Esophagus muscularis mucosa (tissue), 4 donors: ENCODE measurements at places on chromosomes 13 and 19. TPM values are rescaled to one million over a fixed set of nuclear protein-coding genes. Genes with fewer than 3 reads are reported as not detected.

Gene CGB5
- total RNA-seq: not detected

Gene POLR1D
- 148 TPM for total RNA-seq

Gene RDH8
- not detected for total RNA-seq

DNA sequence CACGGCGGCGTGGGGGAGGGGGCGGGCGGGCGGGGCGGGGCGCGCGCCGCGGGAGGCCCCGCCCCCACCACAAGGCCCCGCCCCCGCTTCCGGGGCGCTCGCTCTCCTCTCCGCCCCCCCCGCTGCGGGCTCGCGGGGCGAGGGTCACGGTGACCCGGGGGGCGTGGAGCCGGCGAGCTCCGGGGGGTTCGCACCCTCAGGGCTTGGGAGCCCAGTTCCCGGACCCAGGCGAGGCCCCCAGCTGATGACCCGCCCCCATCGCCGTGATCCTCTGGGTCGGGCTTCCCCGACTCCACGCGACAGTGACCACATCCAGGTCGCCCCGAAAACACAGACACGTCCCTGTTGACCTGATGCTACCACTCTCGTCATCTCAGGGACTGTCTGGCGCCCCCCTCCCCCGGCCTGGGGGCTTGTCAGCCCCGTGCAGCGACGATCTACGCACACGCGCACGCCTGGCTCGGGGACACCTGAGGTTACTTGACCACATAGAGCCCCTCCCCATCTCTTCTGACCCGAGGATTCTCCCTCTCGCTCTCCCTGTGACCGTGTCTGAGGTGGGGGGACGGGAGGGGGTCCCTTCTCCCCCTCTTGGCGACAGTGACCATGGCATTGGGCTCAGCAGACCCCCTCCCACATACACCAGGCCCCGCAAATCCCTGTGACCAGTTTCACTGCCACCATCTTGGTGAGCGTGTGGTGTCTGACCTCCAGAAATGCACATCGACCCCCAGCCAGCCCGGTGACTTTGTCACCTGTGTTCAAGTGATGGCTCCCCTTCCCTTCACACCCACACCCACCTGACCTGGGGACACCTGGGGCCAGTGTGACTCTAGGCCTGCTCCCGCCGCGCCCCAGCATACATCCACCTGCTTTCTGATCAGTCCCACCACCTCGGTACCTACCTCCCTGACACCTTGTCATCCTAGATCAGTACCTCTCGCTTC, 670 bp downstream of the MAP2K7 start:
- DNase-seq: no peak

GRCh38 chr13:40993987-40994386, 25.1 kb downstream of the ELF1 start:
- DNase-seq: no peak

DNA sequence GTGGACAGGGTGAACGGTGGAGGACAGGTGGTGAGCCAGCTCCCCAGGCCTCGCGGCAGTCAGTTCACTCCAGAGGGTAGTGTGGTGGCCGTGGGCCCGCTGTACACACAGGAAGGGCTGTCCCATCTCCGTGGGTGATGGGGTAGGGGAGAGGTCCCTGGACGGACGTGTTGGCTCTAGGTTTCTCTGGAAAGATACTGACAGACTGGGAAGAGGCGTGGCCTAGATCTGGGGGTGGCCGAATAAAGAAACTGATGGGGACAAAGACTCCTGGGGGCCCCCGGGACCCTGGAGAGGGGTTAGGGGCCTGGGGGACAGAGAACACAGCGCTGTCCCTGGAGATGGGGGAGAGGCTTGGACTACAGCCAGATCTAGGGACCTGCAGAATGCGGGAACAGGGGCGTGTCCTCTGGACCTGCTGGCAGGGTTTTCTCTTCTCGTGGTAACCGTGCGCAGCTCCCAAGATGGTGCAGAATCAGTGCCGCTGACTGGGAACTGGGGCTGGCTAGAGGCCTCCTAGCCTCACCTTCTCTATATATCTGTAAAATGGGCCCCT, 4.0 kb upstream of the PRAM1 start:
- DNase-seq: no peak

DNA sequence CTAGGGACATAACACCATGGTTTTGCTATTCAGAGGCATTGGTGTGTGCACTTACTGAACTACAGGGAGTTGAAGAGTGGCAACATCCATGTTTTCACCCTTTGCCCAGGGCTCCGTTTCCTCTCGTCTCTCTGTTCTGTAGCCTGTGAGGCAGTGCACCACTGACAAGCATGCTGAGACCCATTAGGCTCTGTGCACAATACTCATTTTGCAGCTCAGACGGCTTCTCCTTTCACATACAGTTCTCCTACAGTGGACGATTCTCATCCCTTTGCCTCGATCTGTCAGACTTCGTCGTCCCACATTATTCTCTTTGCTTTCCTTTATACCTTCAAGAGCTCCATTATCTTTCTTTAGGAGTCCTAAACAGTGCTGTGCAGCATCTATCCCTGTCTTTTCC, 403.7 kb downstream of the MYO16 start:
- DNase-seq: no peak

DNA sequence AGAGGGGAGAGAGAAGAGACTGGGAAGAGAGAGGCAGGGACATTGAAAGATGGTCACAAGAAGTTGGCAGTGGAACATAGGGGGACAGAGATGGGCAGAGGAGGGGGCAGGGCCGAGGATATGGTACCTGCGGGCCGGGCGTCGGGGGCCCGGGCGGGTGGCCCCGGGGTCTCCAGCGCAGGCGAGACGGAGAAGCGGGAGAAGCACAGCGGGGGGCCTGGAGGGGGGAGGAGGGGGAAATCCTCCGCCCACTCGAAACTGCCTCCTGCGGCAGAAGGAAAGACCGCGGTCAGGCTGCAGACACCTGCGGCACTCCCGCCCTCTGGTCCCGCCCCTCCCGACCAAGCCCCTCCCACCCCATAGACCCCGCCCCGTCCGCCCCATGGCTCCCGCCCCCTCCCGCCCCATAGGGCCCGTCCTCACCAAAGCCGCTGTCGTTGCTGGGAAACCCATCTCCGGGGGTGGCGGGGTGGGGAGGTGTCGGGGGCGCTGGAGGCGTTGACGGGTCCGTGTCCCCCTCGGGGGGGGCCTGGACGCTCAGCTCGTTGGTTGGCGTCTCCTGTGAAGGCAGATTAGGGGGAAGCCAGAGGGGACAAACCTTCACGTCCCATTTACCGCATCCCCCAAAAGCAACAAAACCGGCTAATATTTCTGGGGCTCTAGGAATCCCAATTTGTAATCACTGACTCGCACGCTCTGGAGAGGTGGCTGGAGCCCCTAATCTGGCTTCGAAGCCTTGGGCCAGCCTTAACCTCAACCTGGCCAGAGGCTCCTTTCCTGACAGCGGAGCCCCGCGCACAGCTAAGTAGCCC, 20.4 kb downstream of the LMTK3 start:
- DNase-seq: no peak
